Stimulated activated CD8-positive, alpha-beta memory T cell treated with anti-CD3 and anti-CD28 coated beads, Interleukin-7, amount 100 ng/mL, for 48 hours (primary cell): ENCODE measurements at places on chromosomes 11 and 22.

GRCh38 chr22:47401592-47401898 is 639.1 kb downstream of the TBC1D22A start:
- DNase-seq = no peak

GRCh38 chr11:71500601-71501021 is 26.5 kb upstream of the KRTAP5-7 start:
- no peak for DNase-seq

GRCh38 chr11:3341298-3341697 is 37.6 kb downstream of the ZNF195 start:
- DNase-seq = peak; percentile 14

DNA sequence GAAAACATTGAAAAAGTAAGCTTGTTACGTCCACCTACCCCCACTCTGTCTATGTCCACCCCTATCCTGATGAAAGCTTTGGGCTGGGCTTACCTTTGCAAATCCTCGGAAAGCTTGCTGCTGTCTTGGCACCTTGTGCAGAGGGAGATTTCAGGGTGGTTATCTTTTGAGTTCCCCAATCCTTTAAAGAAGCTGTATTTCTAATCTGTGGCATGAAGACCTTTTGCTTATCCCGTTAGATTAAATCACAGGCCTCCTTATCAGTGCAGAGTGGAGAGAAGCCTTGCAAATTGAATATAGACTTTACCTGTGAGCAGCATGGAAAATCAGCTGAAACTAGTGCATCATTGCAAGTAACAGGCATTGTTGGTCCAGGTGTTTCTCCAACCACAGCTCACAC is 580.6 kb upstream of the ANO5 start:
- DNase-seq = no peak

- no peak for DNase-seq
Observed at GRCh38 chr11:67253872-67254624, 12.2 kb upstream of the GRK2 start.

DNA sequence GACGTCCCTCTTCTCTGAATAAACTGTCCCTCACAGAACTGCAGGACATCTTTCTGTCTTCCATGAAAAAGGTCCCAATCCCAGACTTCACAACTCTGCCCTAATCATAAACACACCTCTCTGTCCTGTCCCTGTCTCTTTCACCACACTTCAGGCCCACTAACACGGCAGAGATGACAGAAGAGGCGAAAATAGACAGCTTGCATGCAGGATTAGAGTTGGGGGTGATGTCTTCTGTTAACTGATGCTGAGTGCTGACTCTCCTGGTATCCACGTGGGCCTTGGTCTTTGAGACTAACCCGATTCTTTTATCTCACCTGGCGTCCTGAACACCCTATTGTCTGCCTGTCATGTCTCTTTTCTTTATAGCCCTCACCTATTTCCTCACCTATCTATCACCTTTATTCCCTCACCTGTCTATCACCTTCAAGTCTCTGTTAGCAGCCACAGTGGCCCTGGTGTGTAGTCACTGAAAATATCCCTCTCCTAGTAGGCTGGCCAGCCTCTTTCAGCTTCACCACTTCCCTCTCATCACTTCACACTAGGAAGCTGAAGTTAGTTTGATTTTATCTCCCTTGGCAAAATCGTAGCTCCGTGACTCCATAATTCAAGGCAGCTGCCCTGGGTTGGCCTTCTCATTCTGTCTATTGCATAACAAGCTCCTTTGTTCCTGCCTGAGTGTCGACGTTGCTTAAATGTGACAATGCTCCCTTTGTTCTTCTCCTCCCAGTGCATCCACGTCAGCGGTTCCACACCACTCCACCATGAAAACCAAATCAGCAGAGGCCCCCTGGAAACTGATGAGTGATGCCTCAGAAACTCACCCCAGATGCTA is 30.6 kb upstream of the DRD2 start:
- no peak for DNase-seq

- DNase-seq = no peak
Observed at GRCh38 chr11:47506795-47507562, 46.0 kb downstream of the CELF1 start.

DNA sequence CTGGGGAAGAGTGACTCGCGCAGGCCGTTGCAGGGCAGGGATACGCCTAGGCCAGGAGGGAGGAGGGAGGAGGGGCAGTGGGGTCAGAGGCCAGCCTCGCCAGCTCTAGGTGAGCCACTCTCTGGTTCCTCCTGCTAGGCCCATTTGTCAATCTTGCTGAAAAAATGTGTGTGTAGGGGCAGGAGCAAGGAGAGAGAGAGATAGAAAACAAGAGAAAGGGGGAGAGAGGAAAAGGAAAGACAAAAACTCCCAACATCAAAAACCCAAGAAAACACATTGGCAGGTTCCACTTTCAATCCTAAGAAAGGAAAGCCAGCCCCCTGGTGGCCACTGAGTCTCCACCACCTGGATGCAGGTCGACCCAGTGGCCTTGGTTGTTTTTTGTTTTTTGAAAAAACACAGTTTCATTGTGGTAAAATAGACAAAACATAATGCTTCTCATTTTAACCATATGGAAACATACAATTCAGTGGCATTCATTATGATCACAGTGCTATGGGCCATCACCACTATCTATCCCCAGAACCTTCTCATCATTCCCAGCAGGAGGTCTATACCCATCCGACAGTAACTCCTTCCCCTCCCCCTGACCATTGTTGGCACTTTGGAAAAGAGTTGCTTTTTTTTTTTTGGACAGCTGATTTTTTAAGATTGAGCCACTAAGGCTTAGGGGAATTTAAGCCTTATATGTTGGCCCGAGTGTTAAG is 10.9 kb downstream of the OMP start:
- DNase-seq = no peak

GRCh38 chr11:128036556-128037093 is 550.7 kb downstream of the ETS1 start:
- DNase-seq = no peak

- DNase-seq = no peak
Observed at GRCh38 chr11:95193541-95193940, 37.5 kb downstream of the SESN3 start.

DNA sequence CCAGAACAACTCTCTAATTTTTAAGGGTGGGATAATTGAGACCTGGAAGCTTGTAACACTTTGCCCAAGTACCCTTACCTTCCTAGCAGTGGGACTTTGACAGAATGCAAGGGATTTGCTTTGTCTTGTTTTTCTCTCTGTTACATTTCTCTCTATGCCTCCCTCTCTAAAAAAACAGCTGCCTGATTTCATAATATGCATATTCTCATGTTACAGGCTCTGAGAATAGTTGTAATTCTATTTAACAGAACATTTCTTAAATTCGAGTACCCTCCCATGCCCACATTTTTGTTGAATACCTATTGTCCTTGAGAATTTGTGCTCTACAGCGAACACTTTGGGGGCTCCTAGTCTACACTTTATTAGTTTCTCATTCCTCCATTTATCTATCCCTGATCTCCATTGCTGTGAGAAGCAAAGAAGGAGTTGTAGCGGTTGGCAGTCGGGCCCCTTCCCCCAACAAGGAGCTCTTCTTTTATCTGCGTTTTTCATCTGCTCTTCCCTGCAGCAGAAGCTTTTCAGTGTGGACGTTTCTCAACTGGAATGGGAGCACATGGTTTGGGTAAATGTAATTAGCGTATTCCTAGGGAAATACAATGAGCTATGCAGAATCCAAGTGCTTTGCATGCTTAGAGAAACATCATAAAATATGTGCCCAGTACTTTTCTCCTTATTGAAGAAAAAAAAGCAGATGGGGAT is 117.7 kb upstream of the CCDC90B start:
- no peak for DNase-seq

- DNase-seq = no peak
Observed at GRCh38 chr22:22031183-22031945, 48.8 kb upstream of the TOP3B start.

GRCh38 chr11:8871171-8871775 is 39.7 kb upstream of the AKIP1 start:
- no peak for DNase-seq

DNA sequence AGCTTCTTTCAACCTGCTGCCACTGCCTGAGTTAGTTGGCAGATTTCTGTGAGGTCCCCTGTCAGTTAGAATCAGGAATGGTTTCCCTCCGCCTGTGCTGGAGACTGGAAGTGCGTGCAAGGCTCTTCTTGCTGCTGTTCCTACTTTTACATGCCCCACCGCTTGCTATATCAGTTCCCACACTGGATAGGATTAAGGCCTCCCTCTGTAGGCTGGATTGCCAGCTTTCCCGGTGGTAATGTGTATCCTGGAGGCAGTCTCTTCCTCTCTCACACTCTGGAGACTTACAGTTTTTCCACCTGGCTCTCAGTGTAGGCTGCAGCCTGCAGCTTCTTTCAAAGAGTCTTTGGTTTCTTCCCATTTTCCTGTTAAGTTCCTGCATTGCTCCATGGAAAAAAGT is 66.5 kb downstream of the ARHGAP42 start:
- no peak for DNase-seq

- no peak for DNase-seq
Observed at GRCh38 chr22:49690454-49690853, 137.2 kb downstream of the BRD1 start.

- no peak for DNase-seq
Observed at GRCh38 chr22:45896964-45897538, 79.9 kb downstream of the WNT7B start.

DNA sequence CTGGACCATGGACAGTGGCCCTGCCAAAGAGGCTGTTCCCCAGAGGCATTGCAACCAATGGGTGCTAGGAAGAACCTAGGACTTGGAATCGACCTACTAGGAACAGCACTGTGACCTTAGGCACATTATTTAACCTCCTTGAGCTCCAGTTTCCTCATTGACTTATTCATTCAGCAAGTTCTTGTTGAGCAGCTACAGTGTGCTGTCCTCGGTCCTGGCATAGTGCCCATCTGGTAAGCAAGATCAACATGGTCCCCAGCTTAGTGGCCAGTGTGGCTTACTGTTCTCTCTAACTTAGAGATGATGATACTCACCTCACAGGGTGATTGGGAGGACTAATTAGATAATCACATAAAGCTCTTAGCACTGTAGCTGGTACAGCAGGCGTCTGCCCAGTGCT is 8.2 kb downstream of the ABCG4 start:
- DNase-seq = no peak

DNA sequence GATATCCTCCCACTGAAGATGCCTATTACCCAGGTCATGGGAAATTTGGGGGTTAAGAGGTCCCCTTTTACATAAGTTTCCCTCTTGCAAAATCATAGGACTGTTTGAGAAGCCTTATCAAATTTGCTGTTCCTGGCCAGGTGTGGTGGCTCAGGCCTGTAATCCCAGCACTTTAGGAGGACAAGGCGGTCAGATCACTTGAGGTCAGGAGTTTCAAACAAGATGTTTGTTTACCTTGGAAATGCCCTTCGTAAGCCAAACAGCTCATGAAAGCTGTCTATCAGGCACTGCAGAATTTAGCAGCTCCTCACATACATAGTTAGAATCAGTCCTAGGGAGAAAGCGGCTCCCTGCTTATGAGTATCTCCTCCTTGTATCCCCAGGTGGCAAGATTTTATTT is 4.9 kb upstream of the EI24 start:
- DNase-seq = no peak

- no peak for DNase-seq
Observed at GRCh38 chr11:28770806-28771205, 662.6 kb downstream of the METTL15 start.

GRCh38 chr22:36329254-36330078 is 58.3 kb downstream of the MYH9 start:
- peak; percentile 72 for DNase-seq
